Activated T-helper 2 cell treated with anti-CD3 and anti-CD28 coated beads, Interferon-gamma antibody, Interleukin-2, Interleukin-4, amounts not matched to agents 10 μg/mL and 5 μg/mL and 100 μg/mL, durations not matched to agents 14 hours and 24 hours and 36 hours (primary cell): ENCODE measurements at places on chromosomes 12 and 14. TPM values are rescaled to one million over a fixed set of nuclear protein-coding genes. Genes with fewer than 3 reads are reported as not detected.

- peaks cover 3% of the 10 kb centered on the region for H3K36me3 ChIP-seq
- peaks cover 12% of the 10 kb centered on the region for H3K27me3 ChIP-seq
- H3K4me3 ChIP-seq, result no peak overlapping the region
Observed at GRCh38 chr14:104657101-104657524, 32.3 kb upstream of the INF2 start.

DNA sequence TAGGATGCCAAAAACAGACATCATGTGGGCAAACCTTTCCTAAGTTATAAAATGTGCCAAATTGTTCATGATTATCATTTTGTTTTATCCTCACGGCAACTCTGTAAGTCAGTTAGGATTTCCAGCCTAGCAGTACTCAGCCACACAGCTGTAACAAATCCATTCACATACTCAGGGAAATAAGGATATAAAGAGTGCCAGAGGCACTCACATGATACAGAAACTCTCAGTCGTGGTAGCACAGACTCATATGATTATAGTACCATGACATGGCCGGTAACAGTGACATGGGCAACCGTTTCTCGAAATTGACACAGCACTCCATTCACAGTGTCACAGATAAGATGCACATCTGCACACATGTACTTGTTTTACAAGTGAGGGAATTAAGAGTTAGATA lies 344.2 kb downstream of the LRIG3 start:
- no peak overlapping the region for H3K4me3 ChIP-seq
- H3K27me3 ChIP-seq, result no peaks in the 10 kb centered on the region
- no peaks in the 10 kb centered on the region for H3K36me3 ChIP-seq

DNA sequence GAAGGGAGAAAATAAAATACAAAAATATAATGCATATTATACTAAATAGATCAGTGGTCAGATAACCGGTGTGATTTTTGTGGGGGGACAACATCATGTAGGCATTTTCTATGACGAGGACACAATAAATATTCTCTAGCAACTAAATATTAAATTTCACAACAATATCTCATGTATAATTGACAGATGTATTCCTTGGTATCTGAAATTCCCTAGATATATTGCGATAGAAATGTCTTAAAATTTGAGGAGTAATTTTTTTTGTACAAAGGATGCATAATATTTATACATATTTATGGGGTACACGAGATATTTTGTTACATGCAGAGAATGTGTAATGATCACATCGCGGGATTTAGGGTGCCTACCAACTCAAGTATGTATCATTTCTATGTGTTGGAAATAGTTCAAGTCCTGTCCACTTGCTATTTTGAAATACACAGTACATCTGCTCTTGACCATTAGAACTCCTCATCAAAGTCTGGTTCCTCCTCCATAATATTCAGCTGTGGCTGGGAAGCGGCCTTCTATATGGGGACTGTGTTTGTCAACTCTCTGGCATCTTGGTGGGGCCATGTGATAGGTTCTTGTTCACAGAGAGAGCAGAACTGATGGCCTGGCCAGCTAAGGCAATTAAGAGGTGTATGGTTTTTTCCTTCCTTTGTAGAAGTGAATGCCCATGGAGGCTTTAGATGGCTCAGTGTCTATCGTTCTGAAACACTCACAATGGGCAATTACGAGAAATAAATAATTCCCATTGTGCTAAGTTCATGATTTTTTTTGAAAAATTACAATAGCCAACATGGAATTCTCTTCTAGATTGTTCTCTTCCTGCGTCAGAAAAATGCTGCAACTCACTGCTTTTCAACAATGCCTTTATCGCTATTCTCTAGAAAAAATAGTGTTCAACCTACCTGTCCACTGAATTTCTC lies 8.8 kb downstream of the A2M start:
- H3K36me3 ChIP-seq, result no peaks in the 10 kb centered on the region
- peaks cover 2% of the 10 kb centered on the region for H3K4me1 ChIP-seq
- H3K4me3 ChIP-seq, result no peak overlapping the region
- DNase-seq, result no peak

GRCh38 chr12:93990832-93991803 lies 157.3 kb upstream of the PLXNC1 start:
- no peaks in the 10 kb centered on the region for H3K4me1 ChIP-seq
- no peaks in the 10 kb centered on the region for H3K36me3 ChIP-seq
- no peak overlapping the region for H3K27ac ChIP-seq
- DNase-seq, result no peak
- H3K4me3 ChIP-seq, result no peak overlapping the region

The GPRC5D gene
- total RNA-seq, result not detected in 2 replicates

- no peak for DNase-seq
- no peaks in the 10 kb centered on the region for H3K27me3 ChIP-seq
- H3K27ac ChIP-seq, result no peak overlapping the region
- H3K4me1 ChIP-seq, result peaks cover 14% of the 10 kb centered on the region
Observed at GRCh38 chr12:26795910-26796309, 37.1 kb downstream of the ITPR2 start.
